GM18507 (cell line): ENCODE measurements at places on chromosomes 5 and 9.

DNA sequence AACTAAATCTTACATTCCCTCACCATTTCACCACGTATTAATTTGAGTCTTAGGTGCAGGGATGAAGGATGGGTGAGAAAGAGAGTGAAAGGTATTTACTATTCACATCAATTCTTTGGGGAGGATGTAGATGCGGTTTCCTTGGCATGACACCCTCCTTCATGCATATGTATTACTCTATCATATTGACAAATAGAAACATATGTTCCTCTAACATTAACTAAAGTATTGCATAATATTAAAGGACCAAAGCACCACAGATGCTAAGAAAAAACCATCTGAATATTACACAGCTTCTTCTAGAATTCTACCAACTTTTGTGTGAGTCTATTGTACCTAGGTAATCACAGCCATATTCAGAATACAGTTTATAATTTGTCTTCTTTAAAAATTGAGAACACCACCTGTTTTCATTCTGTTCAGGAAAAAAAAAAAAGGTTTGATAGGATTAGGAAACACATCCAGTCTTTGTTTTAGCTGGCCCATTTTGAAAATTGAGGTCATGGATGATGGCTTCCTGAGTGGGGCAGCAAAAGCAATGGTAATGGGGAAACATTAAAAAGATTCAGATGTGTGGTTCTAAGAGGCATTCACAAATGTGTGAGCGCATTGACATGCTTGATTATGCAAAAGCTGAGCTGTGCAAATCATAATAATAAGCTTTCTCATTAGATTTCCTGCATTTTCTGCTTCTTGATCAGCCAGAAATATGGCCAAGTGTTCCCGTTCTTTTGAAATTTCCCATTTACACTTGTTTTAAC is 1011.5 kb upstream of the NUDT12 start:
- no peak for DNase-seq

DNA sequence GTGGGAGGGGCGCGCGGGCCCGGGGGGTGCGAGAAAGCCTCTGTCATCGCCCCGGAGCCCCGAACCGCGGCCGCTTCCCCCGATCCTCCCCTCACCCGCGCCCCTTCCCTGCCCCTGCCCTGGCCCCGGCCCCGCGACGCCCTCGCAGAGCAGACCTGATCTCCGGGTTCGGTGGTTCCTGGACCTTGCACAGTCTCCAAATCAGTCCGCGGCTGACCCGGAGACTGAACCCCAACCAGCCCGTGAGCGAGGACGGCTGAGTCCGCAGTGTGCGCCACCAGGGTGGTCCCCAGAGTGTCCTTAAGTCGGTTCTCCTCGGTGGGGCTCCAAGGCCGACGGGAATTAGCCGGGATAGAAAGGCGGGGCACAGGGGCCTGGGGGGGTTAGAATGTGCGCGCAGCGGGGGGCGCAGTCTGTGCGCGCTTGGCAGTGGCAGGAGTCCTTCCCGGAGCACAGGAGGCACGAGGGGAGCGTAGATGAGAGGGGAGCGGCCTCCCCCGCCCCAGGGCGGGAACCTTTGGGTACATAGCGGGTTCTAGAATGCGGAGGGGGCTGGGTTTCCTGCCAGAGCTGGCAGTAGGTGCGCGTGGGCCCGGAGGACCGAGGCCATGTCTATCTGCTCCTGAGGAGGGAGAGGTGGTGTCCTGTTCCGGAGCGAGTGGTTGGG is 779 bp downstream of the PKN3 start:
- no peak for DNase-seq

DNA sequence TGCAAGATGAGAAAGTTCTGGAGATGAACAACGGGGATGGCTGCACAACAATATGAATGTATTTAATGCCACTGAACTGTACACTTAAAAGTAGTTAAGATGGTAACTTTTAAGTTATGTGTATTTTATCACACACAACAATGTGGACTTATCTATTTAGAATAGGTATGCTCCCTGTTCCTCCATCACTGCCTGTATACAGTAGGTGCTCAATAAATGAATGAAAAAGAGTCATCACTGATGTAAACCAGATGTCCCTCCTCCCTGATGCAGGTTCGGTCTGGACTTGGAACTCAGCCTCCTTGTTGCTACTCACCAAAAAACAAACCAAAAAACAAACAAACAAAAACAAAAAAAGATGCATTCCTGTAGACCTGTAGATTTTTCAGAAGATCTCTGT is 65.9 kb upstream of the BOD1 start:
- no peak for DNase-seq

DNA sequence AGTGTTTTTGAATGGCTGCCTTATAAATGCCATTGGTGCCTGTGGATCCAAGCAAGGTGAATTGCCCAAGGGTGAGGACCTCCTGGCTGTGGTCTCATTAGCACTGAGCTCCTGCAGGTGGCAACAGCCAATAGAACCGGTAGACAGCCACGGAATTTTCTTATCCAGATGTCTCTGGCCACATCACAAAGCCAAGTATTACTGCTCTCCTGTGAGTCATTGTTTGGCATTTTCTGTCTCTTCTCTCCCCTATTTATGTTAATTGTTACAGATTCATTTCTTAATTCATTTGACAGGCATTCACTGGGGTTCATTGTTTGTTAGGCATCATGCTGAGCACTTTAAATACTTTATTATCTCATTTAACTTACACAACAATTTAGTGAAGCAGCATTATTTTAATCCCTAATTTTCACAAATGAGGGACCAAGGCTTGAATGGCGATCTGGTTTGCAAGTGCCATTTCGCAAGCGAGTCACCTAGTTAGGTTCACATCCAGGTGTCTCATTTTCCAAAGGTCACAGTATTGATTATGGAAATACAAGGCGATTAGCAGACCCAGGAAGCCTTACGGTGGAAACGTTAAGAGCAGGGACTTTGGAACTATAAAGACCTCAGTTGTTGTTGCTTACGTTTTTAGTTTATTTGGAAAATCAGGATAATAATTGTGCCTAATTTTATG is 58.2 kb upstream of the DPYSL3 start:
- DNase-seq = no peak

- peak; percentile 38 for DNase-seq
Observed at GRCh38 chr5:174327317-174327864, 281.9 kb downstream of the NSG2 start.

DNA sequence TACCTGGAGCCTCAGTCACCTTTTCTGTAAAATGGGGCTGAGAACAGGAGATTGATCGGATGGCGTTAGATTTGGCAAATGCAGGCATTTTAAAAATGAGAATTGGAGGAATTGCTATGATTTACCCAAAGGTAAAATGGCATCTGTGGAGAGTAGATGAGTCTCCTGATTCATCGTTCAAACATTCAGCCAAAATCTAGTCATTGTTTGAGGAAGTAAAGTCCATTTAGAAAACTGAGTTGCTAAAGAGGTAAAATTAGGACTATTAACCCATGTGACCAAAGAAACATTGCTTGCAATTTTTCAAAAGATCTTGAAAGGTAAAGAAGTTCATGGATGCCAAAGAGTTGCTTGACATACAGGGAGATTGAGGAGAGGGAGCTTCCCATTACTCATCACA is 69.7 kb downstream of the ZNF462 start:
- no peak for DNase-seq

DNA sequence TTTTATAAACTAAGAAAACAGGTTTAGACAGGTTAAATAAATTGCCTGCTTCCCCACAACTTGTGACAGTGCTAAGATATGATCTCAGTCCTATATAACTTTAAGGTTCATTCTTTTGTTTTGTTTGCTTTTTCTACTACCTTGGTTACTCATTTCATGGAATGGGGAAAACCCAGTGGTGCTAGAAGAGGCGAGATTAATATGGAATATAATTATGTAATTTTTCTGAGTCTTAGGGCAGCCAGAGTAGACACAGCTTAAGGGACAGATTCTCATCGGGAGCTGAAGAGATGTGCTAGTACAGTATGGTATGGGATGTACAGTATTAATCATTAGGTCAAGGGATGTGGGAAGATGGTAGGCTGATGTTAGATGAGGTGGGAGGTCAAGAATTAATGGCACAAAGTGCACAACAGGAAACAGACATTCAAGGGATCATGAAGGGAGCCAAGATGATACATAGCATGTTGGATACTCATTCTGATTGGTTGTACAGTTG is 6.2 kb downstream of the TRIM32 start:
- DNase-seq = no peak

- no peak for DNase-seq
Observed at GRCh38 chr9:3954331-3955304, 345.2 kb downstream of the GLIS3 start.

GRCh38 chr9:105258225-105258737 is 13.8 kb downstream of the SLC44A1 start:
- no peak for DNase-seq

DNA sequence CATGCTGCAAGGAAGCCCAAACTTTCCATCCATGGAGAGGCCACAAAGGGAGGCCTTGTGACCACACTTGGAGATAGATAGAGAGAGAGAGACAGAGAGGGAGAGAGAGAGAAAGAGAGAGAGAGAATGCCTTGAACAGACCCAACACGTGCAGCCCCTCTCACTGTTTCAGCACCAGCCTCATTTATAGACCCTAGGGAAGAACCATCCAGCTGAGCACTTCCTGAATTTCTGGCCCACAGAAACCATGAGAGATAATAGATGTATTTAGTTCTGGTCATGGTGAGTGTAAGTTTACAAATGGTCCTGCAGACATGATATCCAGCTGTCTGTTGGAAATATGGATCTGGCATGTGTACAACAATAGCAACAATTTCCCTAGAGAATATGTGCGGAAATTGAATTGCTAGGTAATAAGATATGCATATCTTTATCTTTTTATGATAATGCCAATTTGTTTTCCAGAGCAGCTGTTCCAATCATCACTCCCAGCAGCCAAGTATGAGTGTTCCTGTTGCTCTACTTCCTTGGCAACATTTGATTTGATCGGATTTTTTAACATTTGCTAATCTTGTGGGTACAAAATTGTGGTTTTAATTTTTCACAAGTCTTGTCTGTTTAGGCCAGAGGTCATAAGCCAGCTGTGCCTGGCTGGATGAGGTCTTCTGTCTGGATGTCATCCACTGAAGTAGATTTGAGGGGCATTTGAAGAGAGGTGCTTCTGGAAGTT is 217.3 kb upstream of the IL12B start:
- DNase-seq = no peak

- DNase-seq = no peak
Observed at GRCh38 chr5:1686016-1686802, 113.4 kb downstream of the MRPL36 start.

DNA sequence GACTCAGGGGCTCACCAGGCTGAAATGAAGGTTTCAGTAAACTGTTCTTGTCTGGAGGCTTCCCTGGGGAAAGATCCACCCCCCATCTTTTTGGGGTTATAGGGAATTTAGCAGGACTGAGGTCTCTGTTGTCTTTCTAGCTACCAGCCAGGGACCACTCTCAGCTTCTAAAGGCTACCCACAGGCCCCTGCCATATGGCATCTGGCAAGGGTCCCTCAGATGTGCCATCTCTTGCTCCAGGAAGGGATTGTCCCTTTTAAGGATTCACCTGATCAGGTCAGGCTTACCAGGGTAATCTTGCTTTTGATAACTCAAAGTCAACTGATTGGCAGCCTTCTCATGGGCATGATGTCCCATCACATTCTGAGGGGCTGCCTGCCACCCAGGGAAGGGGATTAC is 65.0 kb downstream of the NSUN2 start:
- DNase-seq = no peak

GRCh38 chr9:86096386-86096785 is 3.0 kb downstream of the GOLM1 start:
- DNase-seq = no peak

DNA sequence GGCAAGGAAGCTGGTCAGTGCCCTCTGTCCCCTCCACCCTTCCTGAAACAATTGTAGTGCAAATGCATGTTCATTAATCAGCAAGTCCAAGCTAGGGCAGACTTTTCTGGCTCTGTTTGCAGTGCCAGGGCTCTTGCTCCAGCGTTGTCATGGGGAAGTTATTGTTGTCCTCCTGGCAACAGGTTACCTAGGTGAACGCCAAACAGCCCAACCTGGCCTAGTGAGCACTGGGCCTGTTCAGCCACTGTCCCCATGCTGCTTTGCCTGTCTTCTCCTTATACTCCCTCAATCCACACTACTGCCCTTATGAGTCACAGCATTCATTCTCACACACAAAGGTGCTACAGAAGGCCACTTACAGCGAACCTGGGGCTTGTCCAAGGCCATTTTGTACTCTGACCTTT is 34.5 kb upstream of the GLIS3 start:
- no peak for DNase-seq

DNA sequence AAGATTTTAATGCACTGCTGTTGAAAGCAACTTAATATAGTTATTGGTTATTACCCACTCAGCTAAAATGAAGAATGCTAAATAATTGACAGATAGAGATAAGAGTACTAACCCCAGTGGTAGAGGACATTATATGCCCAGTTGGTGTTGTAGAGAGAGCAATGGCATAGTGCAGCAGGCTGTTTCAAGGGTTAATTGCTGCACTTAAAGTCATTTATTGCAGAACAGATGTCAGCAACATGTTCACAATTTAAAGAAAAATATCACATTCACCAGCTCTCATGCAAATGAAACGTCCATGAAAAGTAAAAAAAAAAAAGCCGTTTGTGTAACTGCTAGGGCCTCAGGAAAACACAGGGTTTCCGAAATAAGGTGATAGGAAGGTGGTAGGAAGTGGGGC is 254.6 kb downstream of the MTRR start:
- no peak for DNase-seq

- no peak for DNase-seq
Observed at GRCh38 chr5:132886064-132886823, 12.8 kb downstream of the LEAP2 start.

GRCh38 chr9:33800886-33801285 is 5.5 kb downstream of the PRSS3 start:
- DNase-seq = no peak

DNA sequence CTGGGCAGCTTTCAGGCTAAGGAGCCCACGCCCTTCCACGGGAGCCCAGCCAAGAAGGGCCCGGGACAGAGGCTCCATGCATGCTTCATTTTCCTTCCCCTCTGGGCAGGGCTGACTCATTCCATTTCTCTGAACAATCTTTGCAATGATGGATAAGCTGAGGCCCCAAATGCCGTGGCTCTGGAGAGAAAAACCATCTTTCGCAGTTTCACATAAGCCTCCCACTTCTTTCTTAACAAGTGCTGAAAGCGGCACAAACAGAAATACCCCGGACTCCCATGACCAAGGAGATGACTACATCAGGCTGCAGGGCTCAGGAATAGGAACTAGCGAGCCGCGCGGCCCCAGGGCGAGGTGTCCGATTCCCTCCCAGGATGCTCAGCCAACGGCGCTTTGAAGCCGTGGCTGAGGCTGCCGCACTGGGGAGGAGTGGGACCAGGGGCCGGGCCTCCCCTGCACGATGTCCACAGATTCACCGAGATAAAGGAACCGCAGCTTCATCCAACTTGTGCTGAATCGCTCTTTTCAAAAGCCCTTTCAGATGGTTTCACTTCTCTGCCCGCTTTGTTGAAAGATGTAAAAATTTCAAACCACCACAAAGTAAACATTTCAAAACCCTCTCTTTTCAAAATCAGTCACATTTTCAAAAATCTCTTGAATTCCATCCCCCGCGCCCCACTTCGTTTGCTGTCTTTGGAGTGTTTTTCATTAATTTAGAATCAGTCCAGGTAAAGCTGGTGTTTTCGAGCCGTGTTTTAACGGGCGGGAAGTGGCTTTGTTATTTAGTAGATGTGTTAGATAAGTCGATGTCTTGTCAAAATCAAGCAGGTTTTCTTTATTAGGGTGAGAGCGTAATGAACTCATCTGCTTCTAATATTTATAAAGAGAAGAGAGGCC is 96.5 kb upstream of the LMX1B start:
- no peak for DNase-seq
